ENCODE measurements at places on chromosomes 1 and 21.

DNA sequence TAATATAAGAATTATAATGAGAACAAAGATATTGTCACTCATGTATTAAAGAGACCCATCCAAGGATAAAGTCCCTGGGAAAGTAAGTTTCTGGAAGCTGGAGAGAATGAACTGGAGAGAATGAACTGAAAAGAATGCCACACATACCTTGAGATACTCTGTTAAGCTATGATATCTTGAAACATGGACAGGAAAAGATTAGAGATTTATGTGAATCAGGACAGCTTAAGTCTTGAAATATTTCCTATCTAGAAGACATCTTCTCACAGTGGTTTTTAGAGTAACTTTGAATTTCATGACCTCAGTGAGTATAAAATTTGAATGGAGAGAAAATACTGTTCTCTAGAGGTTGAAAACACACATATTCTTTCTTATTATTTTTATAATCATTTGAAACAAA, 201.3 kb upstream of the HMCN1 start:
- no peak for DNase-seq

- no peak for DNase-seq
Measured at GRCh38 chr21:26110715-26111114, 59.9 kb downstream of the APP start.

GRCh38 chr1:241637046-241637590, 3.1 kb downstream of the CHML start:
- DNase-seq: no peak

DNA sequence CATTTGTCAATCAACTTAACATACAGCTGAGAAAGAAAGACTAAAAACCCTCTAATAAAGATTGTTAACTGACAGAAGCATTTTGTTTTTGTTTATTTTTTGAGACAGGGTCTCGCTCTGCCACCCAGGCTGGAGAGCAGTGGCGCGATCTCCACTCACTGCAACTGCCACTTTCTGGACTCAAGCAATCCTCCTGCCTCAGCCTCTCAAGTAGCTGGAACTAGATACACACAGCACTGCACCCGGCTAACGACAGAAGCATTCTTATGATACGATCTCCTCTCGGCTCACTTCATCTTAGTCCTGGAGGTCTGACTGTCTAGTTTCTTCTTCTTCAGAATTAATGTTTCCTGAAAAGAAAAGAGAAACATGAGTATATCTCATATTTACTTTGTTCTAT, 23.5 kb downstream of the RSPH1 start:
- no peak for DNase-seq

DNA sequence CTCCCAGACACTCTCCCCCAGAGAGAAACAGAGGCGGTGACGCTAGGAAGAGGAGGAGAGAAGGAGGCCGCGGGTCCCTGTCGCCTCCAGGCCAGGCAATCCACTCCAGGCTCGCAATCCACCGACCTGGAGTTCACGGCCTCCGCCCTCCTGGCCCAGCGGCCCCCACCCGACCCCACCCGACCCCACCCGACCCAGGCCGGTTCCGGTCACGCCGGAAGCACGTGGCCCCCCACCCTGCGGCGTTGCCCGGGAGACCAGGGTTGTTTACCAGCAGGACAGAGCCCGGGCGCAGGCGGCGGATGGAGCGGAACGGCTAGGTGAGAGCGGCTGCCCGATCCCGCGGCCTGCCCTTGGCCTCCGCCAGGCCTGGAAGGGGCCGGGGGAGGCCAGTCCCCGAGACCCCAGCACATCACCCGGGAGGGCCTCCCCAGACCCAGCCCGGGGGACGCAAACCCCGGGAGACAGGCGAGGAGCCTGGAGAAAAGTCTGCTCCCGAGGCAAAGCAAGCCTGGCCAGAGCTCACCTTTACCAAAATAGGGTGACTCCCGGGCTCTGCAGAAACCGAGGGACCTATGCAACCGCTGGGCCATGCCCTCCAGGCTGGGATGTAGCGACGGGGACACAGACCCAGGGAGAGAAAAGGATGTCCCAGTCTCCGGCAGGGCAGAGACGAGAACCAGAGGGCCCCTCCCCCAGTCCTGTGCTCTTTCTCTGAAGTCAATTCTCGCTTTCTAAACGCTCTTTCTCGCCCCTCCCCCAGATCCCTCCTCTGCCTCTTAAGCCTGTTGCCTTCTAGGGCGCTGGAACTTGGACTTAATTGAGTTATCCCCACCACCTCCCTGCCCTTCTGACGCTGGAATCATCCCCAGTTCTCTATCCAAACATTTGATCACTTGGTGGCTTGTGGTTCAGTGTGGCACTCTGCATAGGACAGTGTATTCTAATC, at the start of the genes PLA2G2C and UBXN10:
Gene PLA2G2C, minus strand, starts transcription at position 685 of the 949 bp plus-strand sequence. CDS start 9,155 bp downstream, outside the sequence.
Gene UBXN10, plus strand, starts transcription at position 263 of the 949 bp plus-strand sequence. CDS start 4,466 bp downstream, outside the sequence.
- no peak for DNase-seq

DNA sequence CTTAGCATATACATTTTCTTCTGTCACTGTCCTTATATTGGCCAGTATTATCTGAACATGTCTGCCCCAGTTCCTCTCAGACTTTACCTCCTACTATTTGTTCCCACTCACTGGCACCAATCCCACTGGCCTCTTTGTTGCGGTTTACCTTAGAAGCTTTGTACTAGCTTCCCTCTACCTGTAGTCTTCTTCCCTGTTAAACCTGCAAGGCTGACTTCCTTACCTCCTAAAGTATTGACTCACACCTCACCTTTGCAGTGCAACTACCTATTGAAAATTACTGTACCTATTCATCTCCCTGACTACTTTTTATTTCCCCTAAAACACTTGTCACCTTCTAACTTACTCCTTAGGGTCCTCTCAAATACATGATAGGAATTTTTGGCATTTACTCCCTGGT, 111.1 kb downstream of the CLEC20A start:
- DNase-seq: no peak
